ENCODE measurements at places on chromosomes 3 and 15.

DNA sequence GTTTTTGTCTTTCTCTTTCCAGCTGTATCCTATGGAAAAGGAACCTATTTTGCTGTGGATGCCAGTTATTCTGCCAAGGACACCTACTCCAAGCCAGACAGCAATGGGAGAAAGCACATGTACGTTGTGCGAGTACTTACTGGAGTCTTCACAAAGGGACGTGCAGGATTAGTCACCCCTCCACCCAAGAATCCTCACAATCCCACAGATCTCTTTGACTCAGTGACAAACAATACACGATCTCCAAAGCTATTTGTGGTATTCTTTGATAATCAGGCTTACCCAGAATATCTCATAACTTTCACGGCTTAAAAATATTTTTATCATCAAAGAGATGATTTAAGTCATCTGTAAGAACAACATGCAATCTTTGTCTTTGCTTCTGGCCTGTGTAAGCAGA is 44.9 kb upstream of the PARP14 start:
- DNase-seq = no peak

- no peak for DNase-seq
Observed at GRCh38 chr3:115800489-115801075, 177.3 kb downstream of the GAP43 start.

GRCh38 chr3:113245761-113246161 is 34.4 kb downstream of the BOC start:
- no peak for DNase-seq

- DNase-seq = no peak
Observed at GRCh38 chr3:30600572-30600971, 5.8 kb upstream of the TGFBR2 start.

DNA sequence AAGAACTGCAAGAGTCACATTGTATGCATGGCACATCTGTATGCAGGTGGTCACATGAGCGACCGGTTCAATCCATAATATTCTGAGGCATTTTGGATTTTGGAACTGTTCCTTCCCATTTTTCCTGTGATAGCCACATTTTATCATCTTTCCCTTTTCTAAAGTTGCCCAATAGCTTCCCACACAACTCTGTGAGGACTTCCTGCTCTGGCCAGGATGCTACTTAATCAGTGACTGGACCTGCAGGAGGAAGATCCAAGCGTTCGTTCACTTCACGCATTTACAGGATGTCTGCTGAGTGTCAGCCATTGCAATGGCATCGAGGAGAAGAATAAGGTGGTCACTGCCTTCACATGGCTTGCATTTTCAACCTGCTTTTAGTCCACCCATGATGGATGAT is 9.8 kb downstream of the KLHL6 start:
- no peak for DNase-seq

- no peak for DNase-seq
Observed at GRCh38 chr3:33186524-33187367, 31.9 kb downstream of the SUSD5 start.

DNA sequence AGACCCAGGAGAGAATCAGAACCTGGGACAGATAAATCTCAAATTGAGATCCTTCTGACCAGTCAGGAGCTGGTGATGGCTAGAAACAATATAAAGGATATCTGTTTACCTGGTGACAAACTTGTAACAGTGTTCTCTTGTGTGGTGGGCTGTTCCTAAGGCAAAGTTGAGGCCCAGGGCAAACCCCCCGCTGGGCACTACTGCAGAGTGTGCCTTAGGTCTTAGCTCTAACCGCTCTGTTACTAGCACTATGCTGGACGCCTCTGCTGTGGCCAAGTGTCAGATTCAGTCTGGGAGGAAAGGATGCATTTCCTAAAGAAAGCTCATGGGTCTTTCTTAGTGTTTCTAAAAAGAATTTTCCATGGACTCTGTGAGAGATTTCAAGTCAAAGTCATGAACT is 146.5 kb upstream of the MEIS2 start:
- DNase-seq = no peak

DNA sequence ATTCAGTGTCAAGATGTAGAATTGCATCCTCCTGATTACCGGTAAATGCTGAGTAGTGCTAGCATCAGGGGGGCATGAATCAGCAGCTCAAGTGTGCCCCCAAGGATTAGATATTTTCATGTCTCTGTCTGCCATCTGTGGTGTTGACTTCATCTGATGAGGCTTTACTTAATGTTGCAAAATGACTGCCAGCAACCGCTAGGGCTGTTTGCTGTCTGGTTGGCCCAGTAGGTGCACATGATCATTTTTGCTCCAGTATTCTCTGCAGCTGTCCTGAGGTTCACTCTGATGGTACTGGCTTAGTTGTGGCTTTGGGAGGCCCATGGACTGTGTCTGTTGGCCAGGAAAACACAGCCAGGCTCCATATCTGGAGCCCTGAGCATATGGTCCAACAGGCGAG is 316.4 kb downstream of the SOX2 start:
- DNase-seq = no peak

DNA sequence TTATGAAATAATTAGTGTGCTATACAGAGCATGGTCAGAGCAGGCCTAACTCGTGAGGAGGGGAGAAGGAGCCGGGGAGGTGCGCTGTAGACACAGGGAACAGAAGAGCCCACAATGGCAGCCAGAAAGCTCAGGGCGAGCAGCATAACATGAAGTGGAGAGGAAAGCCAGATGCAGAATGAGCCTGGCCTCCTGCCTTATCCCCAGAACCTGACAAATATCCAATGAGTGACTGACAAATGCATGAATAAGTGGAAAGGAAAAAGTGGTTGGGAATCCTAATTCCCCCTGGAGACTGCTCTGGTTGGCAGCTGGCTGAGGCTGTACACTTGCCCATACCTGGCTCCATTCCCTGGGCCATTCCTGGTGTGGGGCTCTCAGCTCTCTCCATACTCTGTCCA is 9.2 kb upstream of the MST1R start:
- DNase-seq = no peak

DNA sequence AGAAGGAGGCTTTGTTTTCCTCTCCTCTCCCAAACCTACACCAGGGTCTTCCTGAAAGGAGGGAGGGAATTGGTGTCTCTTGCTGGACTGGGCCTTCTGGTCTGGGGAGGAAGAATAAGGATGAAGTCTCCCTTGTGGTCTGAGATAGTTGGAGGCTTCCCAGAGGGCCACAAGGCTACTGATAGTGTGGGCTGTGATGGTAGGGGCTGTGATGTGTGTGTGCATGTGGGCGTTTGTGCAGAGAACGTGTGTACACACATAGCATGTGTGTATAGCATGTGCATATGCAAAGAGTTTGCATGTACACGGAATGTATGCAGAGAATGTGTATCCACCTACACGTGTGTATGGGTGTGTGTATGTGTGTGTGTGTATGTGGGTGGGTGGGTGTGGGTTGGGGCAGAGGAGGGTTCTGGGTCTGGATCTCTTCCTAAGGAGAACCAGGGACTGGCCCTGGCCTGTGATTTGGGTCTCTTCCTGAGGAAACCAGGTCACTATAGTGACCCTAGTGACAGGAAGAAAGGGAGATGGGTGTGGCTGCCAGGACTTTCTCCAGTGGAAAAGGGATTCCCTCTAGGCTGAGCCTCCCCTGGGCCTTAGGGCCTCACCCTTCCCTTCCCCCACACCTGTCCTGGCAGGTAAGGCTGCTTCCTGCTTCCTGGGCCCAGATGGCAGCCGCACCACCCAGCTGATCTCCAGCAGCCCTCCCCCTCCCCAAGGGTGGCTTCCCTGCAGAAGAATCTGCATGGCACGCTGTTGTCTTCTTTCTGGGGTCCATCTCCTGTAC is 1.7 kb downstream of the FLNB start:
- no peak for DNase-seq

DNA sequence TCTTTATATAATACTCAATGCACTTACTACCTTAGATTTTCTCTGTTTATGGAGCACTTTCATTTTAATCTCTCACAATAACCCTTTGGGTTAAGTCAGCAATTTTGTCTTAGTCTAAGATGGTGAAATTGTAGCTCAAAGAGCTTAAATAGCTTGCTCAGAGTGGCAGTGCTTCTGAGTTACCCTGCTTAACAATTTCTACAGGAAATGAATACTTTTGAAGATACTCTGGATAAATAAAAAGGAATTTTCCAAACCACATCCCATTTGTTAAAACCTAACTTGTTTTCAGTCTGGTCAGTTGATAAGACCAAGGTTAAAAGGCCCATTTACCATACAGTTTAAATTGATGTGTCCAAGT is 37.2 kb downstream of the HMG20A start:
- no peak for DNase-seq

DNA sequence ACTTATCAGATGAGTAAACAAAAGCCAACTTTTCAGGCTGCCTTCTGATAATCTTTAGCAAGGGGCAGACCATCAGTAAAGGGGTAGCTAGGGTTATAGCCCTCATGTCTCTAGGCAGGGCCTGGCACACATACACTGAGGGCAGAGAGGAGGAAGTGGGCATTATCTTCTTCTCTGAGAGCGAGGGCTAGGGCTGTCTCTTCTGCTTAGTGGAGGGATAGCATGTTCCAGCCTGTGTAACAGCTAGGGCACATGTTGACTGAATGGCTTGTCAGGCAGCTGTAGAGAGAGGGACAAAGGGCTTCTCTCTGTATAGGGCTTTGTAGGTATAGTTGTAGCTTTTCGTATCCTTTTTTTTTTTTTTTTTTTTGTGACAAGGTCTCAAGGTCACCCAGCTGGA is 17.8 kb downstream of the CRTC3 start:
- DNase-seq = no peak

- no peak for DNase-seq
Observed at GRCh38 chr3:180802837-180803236, 109.6 kb upstream of the FXR1 start.

GRCh38 chr3:148441191-148441590 is 256.5 kb upstream of the AGTR1 start:
- no peak for DNase-seq

DNA sequence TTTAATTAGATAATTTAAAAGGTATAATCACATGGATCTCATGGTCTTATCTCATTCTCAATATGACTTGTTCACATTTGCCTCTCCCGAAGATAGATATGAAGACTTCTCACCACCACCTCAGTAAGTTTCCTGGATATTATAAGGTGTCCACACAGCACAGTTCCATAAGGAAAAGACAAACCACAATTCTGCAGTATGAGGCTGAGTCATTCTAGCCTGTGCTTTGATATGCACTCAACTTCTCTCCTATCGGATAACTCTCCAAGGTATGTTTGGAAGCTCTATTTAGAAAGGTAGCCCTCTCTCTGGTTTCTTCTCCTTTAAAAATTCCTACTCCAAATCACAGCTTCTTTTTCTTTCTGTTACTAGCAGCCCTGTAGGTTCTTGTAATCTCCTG is 612.8 kb downstream of the ZPLD1 start:
- no peak for DNase-seq

GRCh38 chr3:27758083-27758482 is 36.0 kb upstream of the EOMES start:
- no peak for DNase-seq

DNA sequence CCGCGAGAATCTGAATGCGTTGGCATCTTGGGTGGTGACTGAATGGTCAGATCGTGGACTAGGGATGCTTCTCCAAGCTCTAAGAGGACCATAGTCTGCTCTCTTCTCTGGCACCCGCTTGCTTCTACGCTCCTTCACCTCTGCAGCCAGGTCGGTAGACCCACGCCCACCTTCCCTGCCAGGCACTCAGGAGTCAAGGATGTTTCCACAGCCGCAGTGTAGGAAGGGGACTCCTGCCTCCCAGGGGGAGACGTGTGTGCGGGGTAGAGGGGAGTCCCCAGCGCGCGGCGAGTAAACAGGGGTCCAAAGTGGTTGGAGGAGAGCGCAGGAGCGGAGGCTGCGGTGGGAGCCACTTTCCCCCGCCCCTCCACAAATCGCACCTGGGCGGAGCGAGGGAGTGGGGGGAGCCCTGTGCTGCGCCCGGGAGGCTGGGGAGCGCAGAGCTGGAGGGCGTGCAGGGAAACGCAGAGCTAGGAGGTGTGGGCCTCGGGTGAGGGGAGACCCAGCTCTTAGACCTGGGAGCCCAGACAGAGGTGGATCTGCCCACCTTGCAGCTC is 1.7 kb downstream of the LRRC3B start:
- no peak for DNase-seq

- DNase-seq = no peak
Observed at GRCh38 chr3:165273411-165273810, 77.2 kb upstream of the SLITRK3 start.

DNA sequence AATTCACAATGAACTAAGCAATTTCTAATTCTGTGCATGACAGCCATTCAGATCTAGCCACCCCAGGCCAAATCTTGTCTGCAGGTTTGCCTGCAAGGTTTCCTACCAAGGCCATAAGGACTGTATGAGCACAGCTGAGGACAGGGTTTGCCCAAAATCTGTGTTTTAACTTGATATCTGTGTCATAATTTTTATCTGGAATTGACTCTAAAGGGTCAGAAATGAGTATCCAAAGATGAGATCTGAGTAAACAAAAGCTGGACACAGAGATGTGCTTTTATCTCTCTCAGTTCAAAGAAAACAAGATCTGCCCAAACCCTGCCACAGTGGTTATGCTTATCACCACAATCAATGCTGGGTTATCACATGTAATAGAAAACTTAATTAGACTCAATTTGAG is 154.6 kb upstream of the COL8A1 start:
- DNase-seq = no peak

GRCh38 chr3:23602971-23603370 is 202.8 kb upstream of the UBE2E1 start:
- DNase-seq = no peak

GRCh38 chr3:186966406-186966805 is 36.1 kb downstream of the ST6GAL1 start:
- no peak for DNase-seq

- no peak for DNase-seq
Observed at GRCh38 chr3:35727179-35727578, 87.9 kb downstream of the ARPP21 start.

DNA sequence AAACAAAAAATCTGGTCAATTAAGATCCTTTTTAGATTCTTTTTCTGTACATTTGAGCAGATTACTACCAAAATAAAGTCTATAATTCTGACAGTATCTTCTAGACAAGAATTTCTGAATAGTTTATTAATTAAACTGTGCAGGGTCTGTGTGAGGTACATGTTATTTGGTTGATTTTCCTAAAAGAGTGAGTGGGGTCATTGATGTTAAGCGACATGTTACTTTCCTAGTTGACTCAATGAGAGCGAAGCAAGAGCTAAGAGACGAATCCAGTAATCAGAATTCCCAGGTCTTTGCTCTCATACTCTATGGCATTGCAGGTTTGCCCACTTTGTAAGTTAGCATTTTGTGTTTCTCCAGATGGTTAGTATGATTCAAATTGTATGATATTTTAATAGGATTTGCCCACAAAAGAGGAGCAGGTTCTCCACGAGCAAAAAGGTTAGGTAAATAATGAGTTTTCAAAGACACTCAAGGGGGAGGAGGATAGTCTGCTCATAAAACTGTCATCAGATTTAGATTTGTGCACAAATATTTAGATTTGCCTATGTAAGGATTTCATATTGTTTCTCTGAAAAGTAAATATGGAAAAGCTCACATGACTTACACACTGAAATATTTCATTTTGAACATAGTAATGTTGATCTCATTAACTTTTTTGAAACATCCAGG is 217.2 kb upstream of the CGNL1 start:
- DNase-seq = no peak

Measured in stimulated activated CD4-positive, alpha-beta T cell treated with anti-CD3 and anti-CD28 coated beads, Interleukin-12 subunit alpha, Interleukin-12 subunit beta, amount 100 ng/mL, for 24 hours (primary cell).